ENCODE measurements at places on chromosomes 3 and 15. TPM values are rescaled to one million over a fixed set of nuclear protein-coding genes. Genes with fewer than 3 reads are reported as not detected.

STOML1 gene
- total RNA-seq = 16.5 TPM

NMNAT3 gene
- 19.6 TPM for total RNA-seq

ATP13A5 gene
- total RNA-seq = not detected

TM4SF18 gene
- 37.4 TPM for total RNA-seq

GOLGA6L9 gene
- total RNA-seq = 5.1 TPM

ATP2B2 gene
- total RNA-seq = 1.6 TPM

BCHE gene
- total RNA-seq = 10.3 TPM

TRIM59 gene
- total RNA-seq = 15.9 TPM

ZBTB47 gene
- total RNA-seq = 23.4 TPM

ELL3 gene
- total RNA-seq = 3.6 TPM

NAA80 gene
- total RNA-seq = 4.8 TPM

FAM227B gene
- 16.6 TPM for total RNA-seq

LMAN1L gene
- total RNA-seq = not detected

CNTN3 gene
- 8.1 TPM for total RNA-seq

LSM3 gene
- 4.0 TPM for total RNA-seq

SPINK8 gene
- total RNA-seq = not detected

PLA1A gene
- 3.9 TPM for total RNA-seq

IL17RB gene
- 5.1 TPM for total RNA-seq

MASP1 gene
- total RNA-seq = 8.5 TPM

RLBP1 gene
- not detected for total RNA-seq

GOLGA6L7 gene
- total RNA-seq = not detected

ADGRG7 gene
- not detected for total RNA-seq

RTP3 gene
- total RNA-seq = not detected

OR5K2 gene
- not detected for total RNA-seq

UQCRC1 gene
- total RNA-seq = 253 TPM

ACTC1 gene
- total RNA-seq = 101 TPM

DGKG gene
- 2.3 TPM for total RNA-seq

ANKRD34C gene
- total RNA-seq = 0.12 TPM

GOLGA8J gene
- 0.12 TPM for total RNA-seq

CPNE4 gene
- total RNA-seq = 0.53 TPM

SMAD6 gene
- 52.7 TPM for total RNA-seq

NR2E3 gene
- total RNA-seq = 1.2 TPM

COPS2 gene
- total RNA-seq = 52.3 TPM

CHRNA7 gene
- 5.0 TPM for total RNA-seq

TMEM108 gene
- 1.8 TPM for total RNA-seq
